ENCODE measurements at places on chromosomes 7 and 10.
A peak's percentile ranks its signal among the peaks of the same experiment; 100 is the strongest.

DNA sequence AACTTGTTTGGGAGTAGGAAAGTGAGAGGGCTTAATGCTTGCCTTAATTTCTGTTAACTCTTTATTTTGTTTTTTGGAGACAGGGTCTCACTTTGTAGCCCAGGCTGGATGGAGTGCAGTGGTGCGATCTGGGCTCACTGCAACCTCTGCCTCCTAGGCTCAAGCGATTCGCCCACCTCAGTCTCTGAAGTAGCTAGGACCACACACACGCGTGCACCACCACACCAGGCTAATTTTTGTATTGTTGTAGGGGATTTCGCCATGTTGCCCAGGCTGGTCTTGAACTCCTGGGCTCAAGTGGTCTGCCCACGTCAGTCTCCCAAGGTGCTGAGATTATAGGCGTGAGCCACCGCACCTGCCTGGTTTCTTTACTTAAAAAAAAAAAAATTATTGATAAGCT, 1.9 kb downstream of the PPP2R2D start:
- DNase-seq = no peak

DNA sequence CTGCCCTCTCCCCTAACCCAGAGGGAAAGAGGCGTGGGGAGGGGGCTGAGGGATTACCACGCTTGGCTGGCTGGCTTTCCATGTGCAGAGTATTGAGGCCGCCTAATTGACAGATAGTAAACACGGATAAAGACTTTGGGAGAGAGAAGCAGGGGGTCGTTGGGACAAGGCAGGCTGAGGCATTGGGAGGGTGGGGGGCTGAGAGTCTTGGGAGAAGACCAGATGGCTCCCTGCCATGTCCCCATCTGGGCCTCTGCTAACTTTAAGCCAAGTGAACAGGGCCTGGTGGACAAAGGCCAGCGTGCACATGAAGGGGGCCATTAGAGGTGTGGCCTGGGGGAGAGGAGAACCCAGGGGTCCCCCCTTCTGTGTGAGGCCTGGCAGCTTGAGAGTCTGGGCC, 55.4 kb upstream of the MXI1 start:
- DNase-seq = no peak

- no peak for DNase-seq
These were observed 14.5 kb downstream of the NOBOX start for GRCh38 chr7:144388950-144389349.

- DNase-seq = no peak
These were observed 25.0 kb downstream of the CACUL1 start for GRCh38 chr10:118729641-118730258.

DNA sequence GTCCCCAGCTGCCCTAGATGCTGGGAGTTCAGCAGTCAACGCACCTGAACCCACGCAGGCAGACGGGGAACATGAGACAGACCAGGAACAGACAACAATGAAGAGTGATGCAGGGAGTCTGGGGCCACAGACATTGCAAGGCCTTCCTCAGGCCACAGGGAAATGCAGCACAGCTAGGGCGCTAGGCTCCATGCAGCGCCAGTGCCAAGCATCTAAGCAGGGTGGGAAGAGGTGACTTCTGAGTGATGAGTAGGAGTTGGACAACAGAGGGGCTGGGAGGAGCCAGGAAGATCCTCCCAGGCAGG, 7.7 kb upstream of the RET start:
- DNase-seq = no peak

DNA sequence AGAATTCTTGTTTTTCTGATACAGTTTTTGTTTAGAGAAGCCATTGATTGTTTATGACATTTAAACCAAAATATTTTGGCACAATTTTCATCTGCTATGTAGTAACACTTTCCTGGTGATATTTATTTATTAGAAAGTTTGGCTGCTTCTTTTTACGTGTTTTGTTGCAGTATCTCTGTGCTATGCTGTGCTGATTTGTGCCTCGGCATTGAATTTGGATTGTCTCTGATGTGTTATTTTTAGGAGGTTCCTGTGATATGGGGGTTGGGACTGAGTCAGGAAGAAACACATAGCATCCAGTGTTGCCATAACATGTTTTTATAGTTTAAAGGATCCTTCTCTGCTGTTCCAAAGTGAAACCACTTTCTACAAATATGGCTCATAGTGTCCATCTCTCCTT, 1197.7 kb upstream of the LRRN3 start:
- DNase-seq = no peak

DNA sequence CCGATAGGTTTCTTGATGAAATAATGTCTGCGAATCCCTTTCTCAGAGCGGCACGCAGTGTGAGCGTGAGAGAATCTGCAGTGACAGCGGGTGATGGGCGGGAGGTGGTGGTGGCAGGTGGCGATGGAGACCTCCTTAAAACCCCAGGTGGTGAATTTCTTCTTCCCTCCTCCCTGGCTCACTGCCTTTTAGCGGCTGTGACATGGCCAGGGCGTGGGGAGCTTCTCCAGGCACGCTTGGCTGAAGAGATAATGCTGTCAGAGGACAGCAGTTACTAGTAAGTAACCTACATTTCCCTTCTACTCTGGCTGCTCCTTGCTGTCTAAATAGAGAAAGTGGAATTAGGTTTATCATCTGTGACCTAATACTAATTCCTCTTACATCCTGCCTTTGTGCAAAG, 141.4 kb upstream of the INSYN2A start:
- no peak for DNase-seq

- peak; percentile 49 for DNase-seq
These were observed 188.7 kb upstream of the PPP1R3A start for GRCh38 chr7:114107522-114107921.

- no peak for DNase-seq
These were observed 41.8 kb downstream of the FAM204A start for GRCh38 chr10:118300320-118300719.

- DNase-seq = no peak
These were observed 146.5 kb upstream of the MEOX2 start for GRCh38 chr7:15832996-15833395.

DNA sequence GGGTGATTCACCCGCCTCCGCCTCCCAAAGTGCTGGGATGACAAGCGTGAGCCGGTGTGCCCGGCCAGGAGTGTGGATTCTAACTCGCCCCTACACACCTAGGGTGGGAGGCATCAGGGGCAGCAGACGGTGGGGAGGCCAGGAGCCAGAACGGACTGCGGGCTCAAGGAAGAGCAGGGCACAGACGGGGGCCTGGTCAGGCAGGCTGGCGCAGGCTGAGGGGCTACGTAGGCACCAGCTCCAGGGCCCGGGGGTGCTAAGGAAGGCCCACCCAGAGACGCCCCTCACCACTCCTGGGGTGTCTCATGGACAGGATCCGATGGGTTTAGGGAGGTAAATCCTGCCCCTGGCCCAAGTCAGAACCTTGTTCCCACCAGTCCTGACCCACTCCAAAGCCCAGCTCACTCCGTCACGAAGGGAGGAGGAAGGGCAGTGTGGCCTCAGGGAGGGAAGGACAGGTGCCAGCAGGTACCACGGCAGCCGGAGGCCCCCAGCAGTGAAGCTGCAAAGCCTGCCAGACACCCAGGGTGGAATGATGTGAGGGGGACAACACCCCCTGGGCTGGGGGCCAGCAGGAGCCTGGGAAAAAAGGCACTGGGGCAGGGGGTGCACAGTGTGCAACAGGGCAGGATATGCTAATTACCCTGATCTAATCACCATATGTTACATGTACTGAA, 251.4 kb downstream of the MAD1L1 start:
- no peak for DNase-seq

DNA sequence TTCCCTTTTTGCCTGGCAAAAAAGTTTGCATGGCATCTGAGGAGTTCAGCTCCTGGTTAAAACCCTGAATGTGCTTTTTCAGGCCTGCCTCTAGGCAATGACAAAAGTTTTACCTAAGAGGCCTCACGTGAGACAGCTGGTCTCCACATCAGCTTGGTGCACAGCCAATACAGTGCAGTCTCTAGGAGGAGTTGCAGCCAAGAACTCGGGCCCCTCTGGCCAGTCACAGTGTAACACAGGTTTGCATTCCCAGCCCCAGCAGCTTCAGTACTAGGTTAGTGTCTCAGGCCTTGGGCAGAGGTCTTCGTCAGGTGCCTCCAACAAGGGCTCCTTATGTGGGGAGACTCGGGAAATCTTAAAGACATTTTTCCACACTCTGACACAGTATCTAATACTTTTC, 771.7 kb downstream of the SORCS1 start:
- no peak for DNase-seq

DNA sequence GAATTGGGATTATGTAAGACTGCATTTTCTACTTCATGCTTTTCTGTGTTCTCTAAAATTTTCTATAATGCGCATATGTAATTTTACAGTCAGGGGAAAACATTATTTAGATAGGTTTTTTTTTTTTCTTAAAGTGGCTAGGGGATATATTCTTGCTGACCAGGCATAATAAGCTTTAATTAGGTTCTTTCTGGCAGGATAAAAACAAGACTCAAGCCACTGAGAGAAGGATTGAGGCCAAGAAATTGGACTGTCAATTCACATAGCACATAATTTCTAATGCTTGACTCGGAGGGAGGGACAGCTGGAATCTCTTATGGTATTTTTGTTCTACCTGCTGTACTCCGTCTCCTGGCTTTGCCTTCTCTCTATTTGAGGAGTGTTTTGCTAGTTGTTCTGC, 119.8 kb upstream of the NPVF start:
- DNase-seq = no peak

DNA sequence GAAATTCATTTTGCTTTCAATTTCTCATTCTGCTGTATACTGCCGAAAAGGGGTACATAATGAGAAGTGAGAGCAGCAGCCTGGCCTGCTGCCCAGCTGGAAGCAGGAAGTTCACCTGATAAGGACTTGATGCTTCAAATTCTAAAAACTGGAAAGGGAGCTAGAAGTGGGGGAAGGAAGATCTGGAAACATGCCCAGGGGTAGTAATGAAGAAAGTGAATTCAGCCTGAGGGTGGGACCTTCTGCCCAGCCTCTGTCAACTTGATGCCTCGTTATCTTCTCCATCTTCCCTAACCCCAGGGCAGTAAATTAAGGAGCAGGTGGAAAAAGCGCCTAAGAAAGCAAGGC, 69.4 kb downstream of the ARMH3 start:
- DNase-seq = no peak

GRCh38 chr7:28855538-28856217, 102.5 kb downstream of the TRIL start:
- DNase-seq = peak; percentile 100

- no peak for DNase-seq
These were observed 107.4 kb downstream of the ETV1 start for GRCh38 chr7:13882051-13882450.

Measured in HS-5 (cell line).